ENCODE measurements at places on chromosomes 16 and 17. TPM values are rescaled to one million over a fixed set of nuclear protein-coding genes. Genes with fewer than 3 reads are reported as not detected.

The NT5M gene
- 0.81 TPM for total RNA-seq

The PPY gene
- not detected for total RNA-seq

The HOXB6 gene
- 2.8 TPM for total RNA-seq

The OGFOD1 gene
- 67.3 TPM for total RNA-seq

The KRTAP16-1 gene
- not detected for total RNA-seq
